ENCODE measurements at places on chromosomes 6 and 20.

DNA sequence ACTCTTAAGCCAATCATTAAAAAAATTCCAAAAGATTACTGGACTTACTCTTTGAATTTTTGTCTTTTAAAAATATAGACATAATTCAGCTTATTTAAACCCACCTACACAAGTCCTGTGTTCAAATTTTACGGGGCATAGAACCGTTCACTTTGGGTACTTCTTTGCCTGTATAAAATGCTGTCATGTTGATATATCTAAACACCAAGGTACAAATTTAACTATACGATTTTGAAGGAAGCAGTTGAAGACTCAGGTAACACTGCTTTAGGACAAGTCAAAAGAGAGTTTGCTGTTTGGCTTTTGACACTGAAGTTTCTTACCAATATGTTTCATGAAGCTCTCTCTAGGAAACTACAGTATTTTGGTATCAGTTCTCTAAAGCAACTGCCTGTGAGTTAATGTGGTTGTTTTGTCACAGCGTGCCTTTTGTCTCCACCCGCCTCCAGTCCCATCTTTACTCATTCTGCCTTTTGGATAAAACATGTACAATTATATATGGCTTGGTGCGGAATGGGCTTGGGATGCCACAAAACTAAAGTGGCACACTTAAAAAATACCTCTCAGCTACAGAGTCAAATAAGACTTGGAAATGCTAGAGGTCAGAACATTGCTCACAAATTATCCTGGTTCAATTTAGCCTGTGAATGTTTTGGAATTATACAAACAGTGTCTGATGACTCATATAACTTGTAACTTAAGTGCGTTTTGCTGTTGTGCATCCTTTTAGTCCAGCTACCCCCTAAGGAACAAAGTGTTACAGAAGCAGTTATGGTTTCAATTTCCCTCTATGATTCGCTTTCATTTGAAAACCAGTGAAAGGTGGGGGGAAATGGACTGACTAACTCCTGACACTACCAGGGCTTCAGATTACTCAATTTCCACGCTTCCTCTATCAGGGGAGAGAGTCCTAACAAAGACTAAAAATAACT, 38.7 kb downstream of the RGS17 start:
- DNase-seq, result no peak

DNA sequence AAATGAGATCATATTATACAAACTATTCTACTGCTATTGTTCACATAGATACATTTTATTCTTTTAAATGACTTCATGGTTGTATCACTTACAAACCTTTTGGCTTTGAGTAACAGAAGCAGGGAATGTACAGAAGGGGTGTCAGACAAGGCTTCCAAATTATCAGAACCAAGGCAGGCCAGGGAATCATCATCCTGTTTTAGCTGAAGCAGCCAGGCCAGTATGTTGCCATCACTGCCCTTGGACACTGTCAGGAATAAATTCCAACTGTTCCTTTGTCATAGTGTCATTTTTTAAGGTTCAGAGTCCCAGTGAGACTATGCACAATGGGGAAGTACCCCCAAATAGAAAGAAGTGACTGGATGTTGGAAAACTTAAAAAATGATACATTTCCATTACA, 23.1 kb upstream of the PKIG start:
- DNase-seq, result no peak

DNA sequence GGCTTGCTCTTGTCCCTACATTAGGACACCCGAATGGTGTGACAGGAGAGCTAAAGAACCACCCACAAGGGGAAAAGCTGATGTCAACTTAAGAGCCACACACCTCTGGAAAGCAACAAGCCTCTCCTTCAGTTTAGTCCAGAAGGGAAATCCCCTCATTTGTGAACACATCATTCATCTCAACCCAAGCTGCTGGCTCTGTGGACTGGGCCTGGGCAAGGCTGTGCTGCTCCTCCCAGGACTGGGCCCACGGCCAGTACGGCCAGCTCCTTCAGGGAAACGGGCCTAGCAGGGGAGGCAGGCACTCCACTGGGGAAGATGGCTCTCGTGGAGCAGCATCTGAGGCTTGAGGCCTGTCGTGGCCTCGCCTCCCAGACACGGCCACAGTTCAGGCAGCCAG, 12.8 kb upstream of the SLC4A11 start:
- no peak for DNase-seq

- no peak for DNase-seq
These were observed 1.8 kb downstream of the NKX2-2 start for GRCh38 chr20:21511850-21512633.

DNA sequence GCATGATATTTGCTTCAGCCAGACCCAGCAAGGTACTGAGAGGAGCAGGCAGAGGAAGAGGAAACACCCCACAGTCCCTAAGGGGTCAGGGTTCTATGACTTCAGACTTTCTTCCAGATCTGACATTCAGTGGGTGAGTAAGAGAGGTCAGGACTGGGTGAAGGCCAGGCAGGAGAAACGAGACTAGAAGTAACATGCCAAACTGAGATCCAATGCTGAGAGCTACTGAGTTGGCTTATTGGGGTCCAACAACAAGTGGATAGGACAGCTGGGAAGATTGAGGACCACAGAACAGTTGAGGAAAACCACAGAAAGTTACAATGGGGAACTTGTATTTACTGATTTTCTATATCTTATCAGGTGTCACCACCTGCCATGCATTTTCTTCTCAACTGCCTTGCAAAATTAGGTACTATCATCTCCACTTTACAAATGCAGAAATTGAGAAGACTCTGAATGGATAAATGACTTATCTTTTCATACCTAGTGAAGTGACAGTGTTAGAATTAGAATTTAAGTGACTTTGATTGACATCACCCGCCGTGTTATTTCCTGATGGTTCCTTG, 43.8 kb upstream of the HIVEP1 start:
- DNase-seq, result no peak

DNA sequence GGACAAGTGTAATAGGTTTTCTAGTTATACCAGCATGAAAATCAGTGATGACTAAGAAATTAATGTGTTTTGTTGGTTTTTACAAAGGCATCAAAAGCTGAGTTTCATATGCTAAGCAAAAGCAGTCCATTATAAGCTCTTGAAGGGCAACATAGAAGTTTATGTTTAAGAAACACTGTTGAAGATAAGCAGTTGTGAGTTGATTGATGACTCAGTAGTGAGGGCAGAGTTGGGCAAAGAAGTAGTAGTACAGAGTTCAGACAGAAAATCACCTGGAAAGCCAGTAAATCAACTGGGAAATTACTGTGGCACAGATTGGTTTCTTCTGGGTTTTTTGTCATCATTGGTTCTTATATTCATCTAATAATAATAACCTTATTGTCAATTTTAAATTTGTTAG, 78.0 kb upstream of the SMIM8 start:
- DNase-seq, result no peak

DNA sequence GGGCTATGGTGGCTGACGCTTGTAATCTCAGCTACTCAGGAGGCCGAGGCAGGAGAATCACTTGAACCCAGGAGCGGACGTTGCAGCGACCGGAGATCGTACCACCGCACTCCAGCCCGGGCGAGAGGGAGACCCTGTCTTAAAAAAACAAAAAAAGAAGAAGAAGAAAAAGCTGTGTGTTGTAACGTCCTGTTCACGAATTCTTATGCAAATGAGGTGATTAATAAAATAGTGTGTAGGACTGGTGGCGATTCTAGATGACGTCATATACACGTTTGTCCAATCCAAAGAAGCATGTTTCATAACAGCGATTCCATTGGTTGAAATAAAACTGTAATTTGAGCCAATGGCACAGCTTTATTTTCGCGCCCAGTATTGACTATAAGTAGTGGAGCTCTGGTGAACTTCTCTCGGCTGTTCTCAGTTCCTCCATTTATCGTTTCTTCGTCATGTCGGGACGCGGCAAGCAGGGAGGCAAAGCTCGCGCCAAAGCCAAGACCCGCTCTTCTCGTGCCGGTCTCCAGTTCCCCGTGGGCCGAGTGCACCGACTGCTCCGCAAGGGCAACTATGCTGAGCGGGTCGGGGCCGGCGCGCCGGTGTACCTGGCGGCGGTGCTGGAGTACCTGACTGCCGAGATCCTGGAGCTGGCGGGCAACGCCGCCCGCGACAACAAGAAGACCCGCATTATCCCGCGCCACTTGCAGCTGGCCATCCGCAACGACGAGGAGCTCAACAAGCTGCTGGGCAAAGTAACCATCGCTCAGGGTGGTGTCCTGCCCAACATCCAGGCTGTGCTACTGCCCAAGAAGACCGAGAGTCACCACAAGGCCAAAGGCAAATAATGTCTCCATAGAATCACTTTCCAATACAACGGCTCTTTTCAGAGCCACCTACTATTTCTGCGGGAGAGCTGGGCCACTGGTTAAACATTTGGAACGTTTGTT, 47.0 kb downstream of the OR2B2 start:
- peak; percentile 93 for DNase-seq

DNA sequence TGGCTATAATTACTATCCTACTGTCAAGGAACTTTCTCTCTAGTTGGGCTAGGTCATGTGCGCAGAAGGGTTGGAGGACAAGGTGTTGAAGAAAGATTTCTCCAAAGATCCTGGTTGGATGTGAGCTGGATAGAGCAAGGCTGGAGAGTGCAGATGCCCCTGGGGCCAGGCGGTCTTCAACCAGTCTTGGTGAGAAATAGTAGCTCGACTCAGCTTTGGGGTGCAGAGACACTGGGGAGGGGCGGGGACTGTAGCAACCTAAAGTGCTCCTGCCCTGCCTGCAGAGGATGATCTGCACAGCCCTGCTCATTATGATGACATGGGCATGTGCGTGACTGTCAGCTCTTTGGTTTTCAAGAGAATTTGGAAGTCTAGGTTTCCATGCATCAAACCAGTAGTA, 35.9 kb downstream of the PHACTR3 start:
- DNase-seq, result no peak

DNA sequence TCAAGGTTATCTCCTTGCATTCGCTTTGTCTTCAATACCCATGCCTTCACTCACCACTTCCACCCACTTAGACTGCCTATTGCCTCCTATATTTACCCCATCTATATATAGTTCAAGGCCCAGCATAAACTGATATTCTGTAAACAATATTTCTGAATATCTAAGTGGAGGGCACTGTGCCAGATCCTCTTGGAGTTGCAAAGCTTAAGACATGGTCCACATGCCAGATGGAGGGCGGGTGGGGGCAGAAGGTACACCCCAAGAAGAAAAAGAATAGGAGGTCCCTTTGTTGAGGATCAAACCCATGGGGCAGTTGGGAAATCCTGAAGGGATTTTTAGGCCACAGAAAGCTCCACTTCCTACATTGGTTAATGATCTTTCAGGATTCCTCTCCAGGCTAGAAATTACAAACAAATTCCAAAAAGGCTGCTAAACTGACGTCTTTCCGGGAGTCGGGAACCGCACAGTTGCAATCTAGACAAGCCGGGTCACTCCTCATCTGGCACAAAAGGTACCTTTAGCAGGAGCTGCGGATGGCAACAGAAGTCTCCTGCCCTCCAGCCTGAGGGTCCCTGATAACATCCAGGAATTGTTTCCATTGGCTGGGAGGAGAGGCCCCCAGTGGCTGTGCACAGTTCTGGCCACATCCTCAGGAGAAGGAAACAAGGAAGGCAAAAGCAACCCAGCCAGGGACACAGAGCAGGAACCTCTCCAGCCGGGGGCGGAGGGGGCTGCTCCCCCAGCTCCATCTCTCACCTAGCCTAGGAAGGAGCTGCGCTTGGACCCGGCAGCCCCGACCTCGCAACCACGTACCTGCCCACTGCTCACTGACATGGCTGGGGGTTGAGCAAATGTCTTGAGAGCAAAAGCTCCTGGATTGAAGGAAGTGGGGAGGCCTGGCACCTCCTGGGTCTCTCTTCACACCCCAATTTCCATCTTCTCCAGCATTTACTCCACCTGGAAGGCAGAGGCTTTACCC, 5.9 kb upstream of the LPIN3 start:
- no peak for DNase-seq

DNA sequence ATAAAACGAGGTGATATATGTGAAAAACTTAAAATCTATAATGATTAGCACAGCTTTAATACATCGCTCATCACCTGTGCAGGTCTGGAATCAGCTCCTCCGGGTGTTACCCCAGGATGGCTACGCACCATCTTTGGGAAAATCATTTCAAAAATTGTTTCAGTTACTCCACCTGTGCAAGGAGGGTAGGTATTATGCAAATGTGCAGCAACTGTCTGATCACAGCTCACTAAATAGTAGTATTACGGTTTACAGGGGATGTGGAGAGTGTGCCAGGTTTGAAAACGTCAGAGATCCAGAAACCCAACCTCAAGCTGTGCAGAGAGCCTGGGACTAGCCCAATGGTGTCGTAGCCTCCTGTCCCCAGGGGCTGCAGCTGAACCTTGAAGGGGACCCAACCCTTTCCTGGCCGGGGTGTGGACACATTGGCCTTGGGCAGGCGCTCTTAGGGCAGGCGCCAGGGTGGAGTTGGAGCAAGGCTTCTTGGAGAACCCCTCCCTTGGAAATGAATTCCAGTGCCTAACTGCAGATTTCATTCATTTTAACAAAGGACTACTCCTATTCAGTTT, 24.2 kb upstream of the SGK1 start:
- DNase-seq, result no peak

- no peak for DNase-seq
These were observed 161.8 kb downstream of the LRFN2 start for GRCh38 chr6:40425192-40425919.

DNA sequence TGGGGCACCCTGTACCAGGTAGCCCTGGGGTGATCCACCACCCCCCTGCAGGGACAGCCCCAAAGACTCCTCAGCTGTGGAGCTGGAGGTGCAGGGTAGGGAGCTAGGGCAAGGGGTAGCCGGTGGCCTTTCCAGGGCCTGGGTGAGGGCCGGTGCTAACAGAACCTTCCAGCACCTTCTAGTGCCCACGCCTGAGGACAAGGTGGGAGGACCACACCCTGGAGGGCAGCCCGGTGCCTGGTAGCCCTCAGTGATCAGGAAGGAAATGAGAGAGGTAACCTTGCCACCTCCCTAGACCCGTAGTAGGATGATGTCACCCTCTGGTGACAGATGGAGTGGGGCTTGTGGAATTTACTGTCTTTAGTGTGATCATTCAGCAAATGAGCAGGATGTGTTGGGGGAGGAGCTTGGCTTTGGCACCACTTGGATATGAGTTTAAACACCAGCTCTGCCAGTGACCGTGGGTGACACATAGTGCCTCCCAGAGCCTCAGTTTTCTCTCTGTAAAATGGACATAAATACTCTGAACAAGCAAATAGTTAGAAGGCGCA, 187.7 kb downstream of the NFATC2 start:
- no peak for DNase-seq

DNA sequence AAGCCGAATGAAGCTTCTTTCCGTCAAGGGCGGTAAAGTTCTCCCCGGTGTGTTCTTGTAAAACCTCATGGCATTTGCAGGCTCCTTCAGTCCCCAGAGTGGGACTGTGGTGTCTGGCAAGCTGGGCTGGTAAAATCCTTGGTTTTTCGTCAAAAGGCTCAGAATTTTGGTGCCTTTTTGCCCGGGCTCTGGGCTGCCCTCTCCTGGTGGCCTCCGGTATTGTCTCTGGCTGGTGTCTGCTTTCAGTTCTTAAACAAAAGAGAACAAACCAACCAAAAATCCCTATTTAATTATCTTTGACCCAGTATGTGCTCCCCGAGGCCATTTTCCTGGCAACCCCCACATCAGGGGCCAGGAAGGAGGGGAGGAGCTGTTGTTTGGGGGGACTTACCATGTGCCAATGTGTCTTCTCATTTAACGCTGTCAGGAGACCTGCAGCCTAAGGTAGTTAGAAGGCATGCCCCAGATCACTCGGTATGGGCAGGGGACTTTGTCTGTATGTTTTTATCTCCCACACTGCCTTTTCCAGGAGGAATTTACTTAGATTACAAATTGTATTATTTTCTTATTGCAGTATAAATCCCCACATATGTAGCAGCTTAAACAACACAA, 11.1 kb downstream of the CDH4 start:
- peak; percentile 1 for DNase-seq

- DNase-seq, result no peak
These were observed 19.5 kb downstream of the LHFPL5 start for GRCh38 chr6:35824552-35825192.

GRCh38 chr6:123420512-123420911, 216.2 kb downstream of the TRDN start:
- DNase-seq, result no peak
